ENCODE measurements at places on chromosomes 7 and 10.

DNA sequence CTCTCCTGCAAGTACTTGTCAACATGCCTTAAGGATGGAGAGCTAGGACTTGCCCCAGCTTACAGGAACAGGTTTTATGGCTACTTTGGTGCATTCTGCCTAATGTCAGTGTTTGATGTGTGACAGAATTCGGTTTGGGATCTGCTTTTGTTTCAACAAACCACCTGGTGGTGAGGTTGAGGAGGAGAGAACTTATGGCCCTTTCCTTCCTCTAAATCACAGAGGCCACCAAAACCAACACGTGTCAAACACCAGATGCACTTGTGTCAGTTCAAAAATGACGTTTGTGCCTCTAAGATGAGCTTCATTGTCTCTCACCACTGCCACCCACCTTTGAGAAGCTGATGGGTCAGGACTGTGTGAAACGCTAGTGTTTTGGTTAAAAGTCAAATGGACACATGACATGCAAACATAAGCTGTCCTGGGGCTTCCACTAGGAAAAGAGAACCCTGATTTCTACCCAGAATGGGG is 83.9 kb downstream of the OSBPL3 start:
- no peak for DNase-seq

DNA sequence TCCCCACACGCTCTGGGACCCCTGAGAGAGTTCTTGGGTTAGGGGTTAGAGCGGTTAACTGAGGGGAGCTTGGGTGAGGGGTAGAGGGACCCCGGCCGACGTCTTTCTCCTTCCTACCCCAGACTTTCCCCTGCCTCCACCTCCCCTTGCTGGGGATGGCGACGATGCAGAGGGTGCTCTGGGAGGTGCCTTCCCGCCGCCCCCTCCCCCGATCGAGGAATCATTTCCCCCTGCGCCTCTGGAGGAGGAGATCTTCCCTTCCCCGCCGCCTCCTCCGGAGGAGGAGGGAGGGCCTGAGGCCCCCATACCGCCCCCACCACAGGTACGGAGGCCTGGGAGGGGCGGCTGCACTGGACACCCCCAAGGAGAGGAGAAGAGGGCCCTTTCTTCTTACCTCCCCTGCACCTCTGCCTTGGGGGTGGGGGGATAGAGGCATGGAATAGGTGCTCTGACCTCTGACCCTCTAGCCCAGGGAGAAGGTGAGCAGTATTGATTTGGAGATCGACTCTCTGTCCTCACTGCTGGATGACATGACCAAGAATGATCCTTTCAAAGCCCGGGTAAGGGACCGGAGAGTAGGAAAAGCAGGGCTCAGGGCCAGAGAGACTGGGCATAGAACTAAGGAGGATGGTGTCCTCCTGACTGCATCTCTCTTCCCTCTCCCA is 1.1 kb downstream of the ZYX start:
- DNase-seq, result no peak

DNA sequence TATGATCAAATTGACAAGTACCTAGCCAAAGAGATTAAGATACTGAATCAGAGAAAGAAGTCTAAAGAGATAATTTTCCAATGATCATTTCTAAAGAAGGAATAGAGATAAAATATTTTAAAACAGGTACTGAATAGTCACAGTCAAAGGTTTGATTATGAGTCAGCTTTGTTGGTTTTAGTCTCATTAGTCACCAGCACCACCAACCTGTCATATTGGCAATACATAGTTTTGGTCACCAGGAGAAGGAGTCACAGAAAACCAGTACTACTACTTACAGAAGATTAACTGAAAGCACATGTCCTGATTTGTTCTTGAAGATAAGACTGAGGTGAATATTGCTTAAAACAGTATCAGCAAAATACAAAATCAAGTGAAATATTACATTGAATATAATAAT is 34.6 kb downstream of the ZEB1 start:
- DNase-seq, result no peak

- no peak for DNase-seq
Observed at GRCh38 chr7:123352973-123353372, 153.2 kb upstream of the SLC13A1 start.

- DNase-seq, result no peak
Observed at GRCh38 chr7:45586542-45587520, 12.7 kb downstream of the ADCY1 start.

Data from NCI-H2227 treated with DMSO at 0.1 percent for 48 hours (cell line).